Activated CD4-positive, alpha-beta T cell treated with anti-CD3 and anti-CD28 coated beads, Interleukin-2, amount 10 ng/mL, durations not matched to agents 24 days and 14 days (primary cell): ENCODE measurements at places on chromosomes 4 and X. TPM values are rescaled to one million over a fixed set of nuclear protein-coding genes. Genes with fewer than 3 reads are reported as not detected.

MGAT4D gene
- total RNA-seq, result not detected in 2 replicates

MAGEA2B gene
- total RNA-seq, result not detected in 2 replicates

PDZD4 gene
- total RNA-seq, result 0.26 and 0.58 TPM in 2 replicates

DNA sequence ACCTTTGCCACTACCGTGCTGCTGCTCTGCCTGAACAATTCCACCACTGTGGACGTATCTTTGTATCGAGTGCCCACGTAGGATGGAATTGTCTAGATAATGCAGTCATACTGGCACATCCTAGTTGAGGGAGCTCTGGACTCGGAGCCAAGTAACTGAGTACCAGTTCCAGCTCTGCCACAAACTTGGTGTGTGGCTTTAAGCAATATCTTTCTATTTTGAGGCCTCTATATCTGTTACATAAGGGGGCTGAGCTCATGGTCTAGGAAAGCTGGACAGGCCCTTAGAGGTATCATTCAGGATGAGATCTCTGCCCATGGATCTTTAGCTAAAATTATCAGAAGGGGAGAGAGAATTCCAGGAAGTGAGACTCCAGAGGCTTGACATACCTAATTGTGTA lies 12.4 kb downstream of the GABRE start:
- DNase-seq, result no peak
- H3K36me3 ChIP-seq, result no peaks in the 10 kb centered on the region
- H3K27ac ChIP-seq, result no peak overlapping the region
- H3K4me3 ChIP-seq, result no peak overlapping the region
- H3K27me3 ChIP-seq, result no peaks in the 10 kb centered on the region

GAGE12H gene
- not detected in 2 replicates for total RNA-seq

DNA sequence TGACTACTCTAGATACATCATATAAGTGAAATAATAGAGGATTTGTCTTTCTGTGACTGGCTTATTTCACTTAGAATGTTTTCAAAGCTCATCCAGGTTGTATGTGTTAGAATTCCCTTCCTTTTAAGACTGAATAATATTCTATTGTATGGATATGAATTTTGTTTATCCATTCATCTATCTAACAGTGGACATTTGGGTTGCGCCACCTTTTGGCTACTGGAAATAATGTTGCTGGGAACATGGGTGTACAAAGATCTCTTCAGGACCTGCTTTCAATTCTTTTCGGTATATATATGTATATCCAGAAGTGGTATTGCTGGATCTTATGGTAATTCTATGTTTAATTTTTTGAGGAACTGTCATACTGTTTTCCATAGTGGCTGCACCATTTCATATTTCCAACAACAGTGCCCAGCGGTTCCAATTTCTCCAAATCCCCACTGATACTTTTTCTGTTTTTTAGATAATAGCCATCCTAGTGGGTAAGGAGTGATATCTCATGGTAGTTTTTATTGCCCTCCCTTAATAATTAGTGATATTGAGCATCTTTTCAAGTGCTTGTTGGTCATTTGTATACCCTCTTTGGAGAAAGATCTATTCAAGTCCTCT lies 3.4 kb upstream of the SCD5 start:
- H3K27ac ChIP-seq, result no peak overlapping the region
- DNase-seq, result no peak
- H3K27me3 ChIP-seq, result peaks cover 49% of the 10 kb centered on the region
- H3K4me3 ChIP-seq, result no peak overlapping the region
- H3K36me3 ChIP-seq, result no peaks in the 10 kb centered on the region

DNA sequence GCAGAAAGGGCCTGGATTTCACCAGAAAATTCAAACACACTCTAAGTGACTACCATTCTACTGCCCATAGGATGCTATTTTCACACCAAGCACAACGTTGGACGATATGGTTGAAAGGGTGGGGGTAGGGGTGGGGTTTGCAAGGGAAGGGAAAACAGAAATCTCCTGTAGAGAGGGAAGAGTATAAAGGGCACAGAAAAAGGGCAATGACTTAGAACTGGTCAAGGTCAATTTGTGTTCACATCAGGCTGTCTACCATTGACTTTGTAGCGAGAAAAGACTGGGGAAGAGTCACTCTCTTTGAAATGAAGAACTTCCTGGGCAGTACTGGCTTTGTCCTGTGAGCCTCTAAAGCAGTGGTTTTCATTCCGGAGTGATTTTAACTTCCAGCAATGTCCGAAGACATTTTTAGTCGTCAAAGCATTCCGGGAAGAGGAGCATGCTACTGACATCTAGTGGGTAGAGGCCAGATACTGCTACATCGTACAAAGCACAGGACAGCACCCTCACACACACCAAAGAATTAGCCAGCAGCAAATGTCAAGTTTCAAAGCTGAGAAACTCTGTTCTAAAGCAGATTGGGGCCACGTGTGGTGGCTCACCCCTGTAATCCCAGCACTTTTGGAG lies 48.4 kb upstream of the SLC7A3 start:
- H3K36me3 ChIP-seq, result no peaks in the 10 kb centered on the region

GRCh38 chrX:154530286-154530685 lies 14.3 kb upstream of the FAM3A start:
- no peak overlapping the region for H3K27ac ChIP-seq
- no peak for DNase-seq
- H3K36me3 ChIP-seq, result peaks cover 15% of the 10 kb centered on the region
- H3K4me1 ChIP-seq, result peaks cover 14% of the 10 kb centered on the region

DNA sequence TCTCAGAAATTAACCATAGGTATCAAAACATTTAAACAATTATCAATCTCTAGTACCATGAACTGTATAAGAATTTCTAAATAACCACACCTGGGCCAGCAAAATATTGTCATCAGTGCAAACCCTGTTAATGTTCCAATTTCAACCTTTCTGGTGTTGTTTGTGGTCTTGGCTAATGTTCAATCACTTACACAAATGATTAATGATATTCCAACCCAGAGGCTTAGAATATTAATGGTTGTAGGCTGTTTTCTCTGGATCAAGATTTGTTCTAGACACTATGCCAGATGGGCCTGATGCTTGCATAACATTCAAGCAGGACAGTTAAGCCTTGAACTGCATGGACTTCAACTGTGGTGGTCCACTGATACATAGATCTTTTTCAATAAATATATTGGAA lies 69.1 kb downstream of the HS3ST1 start:
- no peaks in the 10 kb centered on the region for H3K4me1 ChIP-seq

DNA sequence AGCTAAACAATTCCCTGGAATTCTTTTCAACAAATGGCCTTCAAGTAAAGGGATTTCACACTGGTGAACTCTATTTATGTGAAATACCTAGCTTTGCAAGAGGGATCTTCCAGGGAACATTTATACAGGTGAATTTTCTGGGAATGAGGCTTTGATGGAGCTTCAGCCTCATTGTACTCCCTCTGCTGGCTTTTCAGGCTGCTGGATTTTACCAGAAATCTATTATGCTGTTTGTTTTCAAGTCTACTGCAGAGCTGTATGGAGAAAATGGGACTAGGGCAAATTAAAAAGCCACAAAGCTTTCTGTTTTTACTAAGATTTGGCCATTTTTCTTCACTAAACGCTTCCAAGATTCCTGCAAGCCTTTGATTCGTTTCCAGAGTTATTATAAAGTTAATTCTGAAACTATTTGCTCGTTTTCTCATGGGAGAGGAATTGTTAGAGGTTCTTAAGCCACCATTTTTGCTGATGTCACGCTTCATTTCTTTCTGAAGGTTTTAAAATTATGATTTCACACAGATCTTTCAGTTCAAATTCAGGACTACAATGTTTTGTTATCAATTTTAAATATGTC lies 31.6 kb downstream of the KDM6A start:
- DNase-seq, result no peak
- H3K4me1 ChIP-seq, result peaks cover 33% of the 10 kb centered on the region
- no peaks in the 10 kb centered on the region for H3K27me3 ChIP-seq
- peak overlapping the region; percentile 49 for H3K4me3 ChIP-seq

- peak; percentile 59 for DNase-seq
- peaks cover 30% of the 10 kb centered on the region for H3K4me1 ChIP-seq
- H3K36me3 ChIP-seq, result peaks cover 2% of the 10 kb centered on the region
- no peaks in the 10 kb centered on the region for H3K27me3 ChIP-seq
- H3K4me3 ChIP-seq, result peak overlapping the region; percentile 89
Observed at GRCh38 chrX:71096760-71097032, 1.0 kb downstream of the FOXO4 start.

TCEAL3 gene
- 0.37 and 0.59 TPM in 2 replicates for total RNA-seq

HSFX1 gene
- 0.50 and 0.58 TPM in 2 replicates for total RNA-seq

- no peak within 1 kb of the TSS for H3K27ac ChIP-seq
- no peaks in the 10 kb centered on the region for H3K36me3 ChIP-seq
- no peak for DNase-seq
- H3K4me1 ChIP-seq, result no peaks in the 10 kb centered on the region
Observed at GRCh38 chrX:106903291-106903824, at the start of gene RIPPLY1. Gene RIPPLY1, minus strand, starts transcription at chrX:106903341. Its CDS starts 54 bp downstream, at chrX:106903287.

DNA sequence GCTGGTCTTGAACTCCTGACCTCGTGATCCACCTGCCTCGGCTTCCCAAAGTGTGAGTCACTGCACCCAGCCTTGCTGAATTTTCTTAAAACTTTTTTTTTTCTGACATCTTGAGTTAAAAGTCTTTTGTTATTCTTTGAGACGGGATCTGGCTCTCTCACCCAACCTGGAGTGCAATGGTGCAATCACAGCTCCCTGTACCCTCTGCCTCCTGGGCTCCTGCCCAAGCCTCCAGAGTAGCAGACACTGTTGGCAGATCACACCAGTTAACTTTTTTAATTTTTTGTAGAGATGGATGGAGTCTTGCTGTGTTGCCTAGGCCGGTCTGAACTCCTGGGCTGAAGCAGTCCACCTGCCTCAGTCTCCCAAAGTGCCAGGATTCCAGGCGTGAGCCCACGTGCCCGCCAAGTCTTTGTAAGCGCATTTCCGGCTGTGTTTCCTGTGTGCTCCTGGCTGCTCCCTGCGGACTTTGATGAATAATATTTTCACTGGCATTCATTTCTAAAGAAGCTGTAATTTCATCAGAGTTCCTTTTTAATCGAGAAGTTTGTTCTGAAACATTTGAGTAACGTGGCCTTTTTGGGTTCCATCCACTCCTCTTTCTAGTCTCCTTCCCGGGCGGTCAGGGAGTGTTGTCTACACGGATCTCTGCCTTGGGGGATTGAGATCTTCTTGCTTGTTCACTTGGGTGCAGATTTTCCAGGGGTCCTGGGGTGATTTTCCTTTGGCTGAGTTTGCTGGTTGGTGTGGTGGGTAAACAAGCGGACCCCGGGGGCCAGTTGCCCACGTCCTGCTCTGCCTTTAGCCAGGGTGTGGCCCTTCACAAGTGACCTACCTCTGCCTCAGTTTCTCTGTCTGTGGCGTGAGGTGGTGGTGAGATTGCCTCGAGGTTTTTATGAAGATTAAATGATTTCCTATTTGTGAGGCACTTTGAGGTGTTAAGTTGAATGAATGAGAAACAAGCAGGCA lies 44.4 kb downstream of the PCGF3 start:
- peaks cover 3% of the 10 kb centered on the region for H3K4me1 ChIP-seq
- H3K27ac ChIP-seq, result no peak overlapping the region
- no peak for DNase-seq
- H3K4me3 ChIP-seq, result no peak overlapping the region

FBXL5 gene
- total RNA-seq, result 28.9 and 31.2 TPM in 2 replicates

BLTP1 gene
- 26.2 and 28.9 TPM in 2 replicates for total RNA-seq

- DNase-seq, result no peak
- H3K4me1 ChIP-seq, result no peaks in the 10 kb centered on the region
- H3K27me3 ChIP-seq, result no peaks in the 10 kb centered on the region
- H3K27ac ChIP-seq, result no peak overlapping the region
Observed at GRCh38 chr4:137063961-137064360, 468.3 kb downstream of the PCDH18 start.

BANK1 gene
- total RNA-seq, result not detected in 2 replicates

PRR32 gene
- total RNA-seq, result not detected in 2 replicates

- H3K4me1 ChIP-seq, result no peaks in the 10 kb centered on the region
- no peak overlapping the region for H3K27ac ChIP-seq
- no peak for DNase-seq
- H3K4me3 ChIP-seq, result no peak overlapping the region
- H3K27me3 ChIP-seq, result no peaks in the 10 kb centered on the region
Observed at GRCh38 chrX:7801711-7802110, 41.3 kb upstream of the VCX start.

DNA sequence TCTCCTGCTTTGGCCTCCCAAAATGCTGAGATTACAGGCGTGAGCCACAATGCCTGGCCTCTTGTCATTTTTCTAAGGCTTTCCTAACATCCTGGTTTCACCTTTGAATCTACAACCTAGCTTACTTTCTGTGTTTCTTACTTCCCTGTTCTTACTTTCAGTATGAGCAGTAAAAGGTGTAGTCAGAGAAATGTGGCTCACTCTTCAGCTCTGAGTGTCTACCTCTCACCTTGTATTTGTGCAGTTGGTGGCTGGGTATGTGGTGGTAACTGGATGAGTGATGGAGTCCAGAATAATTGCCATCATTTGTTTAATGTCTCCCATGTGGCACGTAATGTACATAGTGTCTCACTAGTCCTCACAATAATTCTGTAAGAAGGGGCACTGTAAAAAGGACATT lies 19.1 kb upstream of the CXCL11 start:
- H3K27me3 ChIP-seq, result peaks cover 5% of the 10 kb centered on the region
- peak; percentile 65 for DNase-seq
- peak overlapping the region; percentile 57 for H3K27ac ChIP-seq

DNA sequence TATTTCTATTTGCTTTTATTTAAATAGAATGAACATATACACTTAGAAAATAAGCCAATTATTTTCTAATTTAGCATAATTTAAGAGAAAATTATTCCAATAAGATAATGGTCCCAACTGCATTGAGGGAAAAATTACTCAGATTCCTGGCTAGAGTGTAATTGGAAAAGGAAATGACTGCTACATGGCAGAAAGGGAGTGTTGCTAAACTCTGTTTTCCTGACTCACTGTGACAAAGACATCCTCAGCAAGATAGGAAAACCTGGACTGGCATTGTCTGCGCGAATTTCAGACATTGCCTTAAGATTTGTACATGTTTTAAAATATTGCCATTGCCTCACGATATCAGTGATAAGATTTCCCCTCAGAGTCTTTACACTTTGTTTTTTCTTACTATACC lies 8.2 kb downstream of the TNIP3 start:
- H3K36me3 ChIP-seq, result peaks cover 24% of the 10 kb centered on the region
- peak overlapping the region; percentile 61 for H3K4me3 ChIP-seq
- no peak for DNase-seq
- peaks cover 46% of the 10 kb centered on the region for H3K4me1 ChIP-seq
- peaks cover 19% of the 10 kb centered on the region for H3K27me3 ChIP-seq

SLC2A9 gene
- total RNA-seq, result 1.6 and 2.4 TPM in 2 replicates

- peaks cover 12% of the 10 kb centered on the region for H3K36me3 ChIP-seq
- H3K4me3 ChIP-seq, result no peak overlapping the region
- H3K4me1 ChIP-seq, result peaks cover 22% of the 10 kb centered on the region
- no peaks in the 10 kb centered on the region for H3K27me3 ChIP-seq
- DNase-seq, result no peak
Observed at GRCh38 chr4:185242749-185243533, 33.5 kb downstream of the SNX25 start.
